ENCODE measurements at places on chromosomes 13 and 19.

DNA sequence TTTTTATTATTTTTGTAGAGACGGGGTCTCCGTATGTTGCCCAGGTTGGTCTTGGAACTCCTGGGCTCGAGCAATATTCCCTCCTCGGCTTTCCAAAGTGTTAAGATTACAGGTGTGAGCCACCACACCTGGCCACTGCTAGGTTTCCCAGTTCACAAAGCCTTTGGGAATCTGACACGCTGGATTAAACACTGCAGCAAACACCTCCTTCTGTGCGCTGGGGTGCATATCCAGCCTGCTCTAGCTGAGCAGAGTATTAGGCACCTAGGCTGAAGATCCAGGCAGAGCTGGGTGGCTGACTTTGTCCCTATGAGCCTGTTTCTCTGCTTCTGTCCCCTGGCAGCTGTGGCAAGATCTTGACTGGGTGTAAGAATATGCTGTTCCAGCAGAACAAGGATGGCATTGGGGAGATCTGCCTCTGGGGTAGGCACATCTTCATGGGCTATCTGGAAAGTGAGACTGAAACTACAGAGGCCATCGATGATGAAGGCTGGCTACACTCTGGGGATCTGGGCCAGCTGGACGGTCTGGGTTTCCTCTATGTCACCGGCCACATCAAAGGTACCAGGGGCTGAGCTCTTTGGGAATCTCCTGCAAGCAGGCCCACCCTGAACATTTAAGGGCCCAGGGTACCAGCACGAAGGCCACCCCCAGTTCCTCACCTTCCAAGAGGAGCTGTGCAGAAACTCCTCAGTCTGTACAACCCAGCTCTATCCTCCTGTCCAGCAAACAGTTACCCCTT lies 49.8 kb downstream of the ACSBG2 start:
- DNase-seq: no peak

GRCh38 chr19:32928806-32929205 lies 43.0 kb downstream of the CEP89 start:
- DNase-seq: no peak

DNA sequence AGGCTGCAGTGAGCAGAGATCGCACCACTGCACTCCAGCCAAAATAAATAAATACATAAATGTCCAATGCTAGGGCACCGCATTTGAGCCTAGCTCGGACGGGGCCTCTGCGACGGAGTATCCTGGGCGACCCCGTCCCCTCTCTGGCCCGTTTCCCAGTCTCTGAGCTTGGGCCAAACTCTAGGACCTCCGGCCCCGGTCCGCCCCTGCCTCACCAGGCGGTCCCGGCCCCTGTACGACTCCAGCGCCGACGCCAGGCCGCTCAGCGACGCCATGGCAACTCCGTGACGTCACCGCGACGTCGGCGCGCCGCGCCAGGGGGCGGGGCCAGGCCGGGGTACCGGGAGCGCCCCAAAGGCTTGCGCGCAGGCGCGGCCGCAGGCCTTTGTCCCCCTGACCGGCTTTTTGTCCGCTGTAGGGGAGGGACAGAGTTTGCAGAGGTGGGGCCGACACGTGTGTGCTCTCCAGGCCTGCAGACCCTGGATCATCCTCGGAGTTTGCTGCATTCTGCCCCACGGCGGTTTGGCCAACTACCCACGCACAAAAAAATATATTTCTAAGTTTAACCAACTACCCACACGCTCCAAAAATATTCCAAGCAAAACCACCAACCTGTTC lies at the start of gene PEX11G:
Gene PEX11G (minus strand): TSS at position 300 of the 618 bp plus-strand sequence. CDS start 25 bp downstream, at position 275.
- DNase-seq: peak; percentile 96

DNA sequence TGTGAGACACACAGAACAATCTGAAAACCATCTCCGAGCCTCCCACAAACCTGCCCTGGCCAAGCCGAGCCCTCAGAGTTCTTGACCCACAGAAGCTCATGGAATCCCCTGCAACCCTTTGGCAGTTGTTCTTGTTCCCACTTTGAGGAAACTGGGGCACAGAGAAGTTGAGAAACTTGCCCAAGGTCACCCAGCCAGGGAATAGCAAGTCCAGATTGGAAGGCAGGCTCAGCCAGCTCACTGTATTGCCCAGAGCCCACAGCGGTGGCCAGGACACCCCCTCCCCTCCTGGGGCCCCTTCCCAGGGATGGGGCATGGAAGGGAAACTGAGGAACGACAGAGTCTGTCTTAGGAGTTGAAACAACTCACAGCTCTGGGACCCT lies 1.8 kb downstream of the ZSWIM4 start:
- DNase-seq: no peak

GRCh38 chr19:7348587-7349230 lies at the start of gene ARHGEF18:
Gene ARHGEF18, plus strand, starts transcription at chr19:7348937. Its CDS starts 13,954 bp downstream, at chr19:7362891.
- peak; percentile 93 for DNase-seq

DNA sequence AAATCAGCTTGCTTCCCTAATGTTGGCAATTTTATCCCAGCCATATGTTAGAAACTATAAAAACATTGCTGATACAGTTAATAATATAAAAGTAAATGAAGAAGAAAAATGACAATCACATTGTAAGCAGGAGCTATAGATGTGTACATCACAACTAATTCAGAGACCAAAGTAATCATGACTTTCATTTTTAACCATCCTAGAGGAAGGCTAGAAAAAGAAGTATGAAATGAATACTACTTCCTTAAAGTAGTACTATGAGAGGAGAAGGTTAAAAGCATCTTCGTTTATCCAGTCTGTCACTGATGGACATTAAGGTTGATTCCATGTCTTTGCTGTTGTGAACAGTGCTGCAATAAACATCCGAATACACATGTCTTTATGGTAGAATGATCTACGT lies 135.5 kb downstream of the IRS2 start:
- no peak for DNase-seq

GRCh38 chr19:18840288-18841267 lies 8.8 kb downstream of the UPF1 start:
- DNase-seq: no peak

- DNase-seq: no peak
Observed at GRCh38 chr13:76489274-76489673, 396.9 kb downstream of the KCTD12 start.

GRCh38 chr13:102311419-102311796 lies 90.4 kb downstream of the FGF14 start:
- DNase-seq: no peak

GRCh38 chr13:36736119-36736726 lies 62.4 kb downstream of the SERTM1 start:
- DNase-seq: peak; percentile 55

DNA sequence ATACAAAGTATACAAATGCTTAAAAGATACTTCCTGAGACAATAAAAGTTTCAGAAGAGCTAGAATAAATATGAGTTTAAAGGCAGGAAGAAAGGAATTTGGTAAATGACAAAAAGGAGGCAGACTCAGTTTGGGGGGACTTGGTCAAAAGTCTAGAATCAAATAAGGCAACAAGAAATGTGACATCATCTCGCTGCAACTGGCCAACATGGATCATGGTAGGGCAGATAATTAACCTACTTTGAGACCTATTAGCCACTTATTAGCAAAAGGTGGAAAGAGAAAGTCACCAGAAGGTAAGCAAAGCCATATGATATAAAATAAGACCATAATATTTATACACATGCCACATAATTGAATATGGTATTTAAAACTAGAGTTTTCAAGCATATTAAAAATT lies 5.3 kb downstream of the USP12 start:
- no peak for DNase-seq

DNA sequence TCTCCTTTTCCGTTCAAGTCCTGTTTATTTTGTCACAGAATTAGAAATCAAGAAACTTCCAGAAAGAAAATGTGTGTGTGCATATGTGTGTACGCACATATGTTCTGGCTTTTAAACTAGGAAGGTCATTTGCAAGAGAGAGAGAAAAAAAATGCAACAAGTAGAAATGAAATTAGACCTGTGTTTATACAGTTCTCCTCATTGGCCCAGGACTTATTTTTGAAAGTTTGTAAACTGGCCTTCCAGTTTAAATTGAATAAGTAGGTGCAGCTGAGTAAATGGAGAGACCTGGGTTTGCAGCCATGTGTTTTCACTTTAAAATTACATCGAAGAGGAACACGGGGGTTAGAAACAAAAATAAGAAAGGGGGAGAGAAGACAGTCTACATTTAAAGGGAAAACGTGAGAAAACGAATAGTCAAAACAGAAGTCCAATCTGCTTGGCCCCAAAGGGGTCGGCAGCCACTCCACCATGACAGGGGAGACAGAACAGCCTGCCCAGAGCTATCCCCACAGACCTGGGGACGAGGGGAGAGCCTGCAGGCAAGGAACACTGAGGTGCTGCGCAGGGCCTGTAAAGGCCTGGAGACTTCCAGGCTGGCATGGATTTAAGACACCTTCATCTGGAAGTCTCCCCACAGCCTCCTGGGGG lies 216.8 kb upstream of the MAB21L1 start:
- no peak for DNase-seq

GRCh38 chr19:51163257-51163656 lies 21.2 kb downstream of the SIGLEC7 start:
- DNase-seq: no peak

DNA sequence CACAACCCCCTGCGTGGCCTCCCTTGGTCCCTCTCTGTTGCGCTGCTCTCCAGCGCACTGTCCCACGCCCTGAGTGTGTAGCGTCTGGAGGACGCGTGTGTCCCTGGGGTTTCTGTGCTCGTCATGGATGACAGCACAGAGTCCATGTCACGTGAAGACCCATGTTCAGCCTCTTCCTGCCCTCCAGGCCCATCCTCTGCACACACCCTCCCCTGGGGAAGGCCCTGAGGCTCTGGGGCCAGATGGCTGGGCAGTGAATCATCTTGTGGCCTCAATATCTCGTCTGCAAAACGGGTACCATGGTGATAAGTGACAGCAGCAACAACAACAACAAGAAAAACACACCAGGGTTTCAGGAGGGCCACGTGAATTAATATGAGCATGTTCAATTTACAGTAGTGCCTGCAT lies 71.5 kb upstream of the ARHGEF7 start:
- no peak for DNase-seq

DNA sequence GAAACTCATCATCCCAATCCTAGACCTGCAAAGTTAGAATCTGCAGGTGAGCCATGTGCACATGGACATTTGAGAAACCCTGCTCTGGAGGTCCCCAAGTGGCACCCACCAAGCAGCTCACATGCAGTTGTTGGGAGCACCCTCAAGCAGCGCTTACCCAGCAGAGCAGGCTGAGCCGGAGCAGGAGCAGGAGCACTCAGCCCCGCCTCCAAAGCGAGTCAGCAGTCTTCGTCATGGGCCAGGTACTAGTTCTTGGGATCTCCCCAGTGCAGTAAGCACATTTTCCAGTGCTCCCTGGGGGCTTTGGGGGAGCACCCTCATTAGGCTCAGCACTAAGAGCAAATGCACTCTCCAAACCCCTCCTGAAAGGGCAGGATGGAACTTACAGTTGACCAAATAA lies 572.7 kb downstream of the IRS2 start:
- DNase-seq: no peak

DNA sequence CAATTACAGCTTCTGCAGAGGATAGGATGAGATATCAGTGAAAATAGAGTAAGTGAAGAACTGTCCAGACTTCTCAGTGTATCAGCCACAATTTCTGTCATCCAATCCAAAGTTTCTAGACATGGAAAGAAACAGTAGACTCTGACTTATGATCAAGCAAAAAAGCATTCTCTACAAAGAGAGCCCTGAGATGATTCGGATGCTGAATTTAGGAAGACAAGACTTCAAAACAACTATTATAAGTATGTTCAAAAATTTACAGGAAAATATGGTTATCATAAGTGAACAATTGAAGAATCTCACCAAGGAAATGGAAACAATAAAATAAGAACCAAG lies 238.2 kb upstream of the IRS2 start:
- no peak for DNase-seq

DNA sequence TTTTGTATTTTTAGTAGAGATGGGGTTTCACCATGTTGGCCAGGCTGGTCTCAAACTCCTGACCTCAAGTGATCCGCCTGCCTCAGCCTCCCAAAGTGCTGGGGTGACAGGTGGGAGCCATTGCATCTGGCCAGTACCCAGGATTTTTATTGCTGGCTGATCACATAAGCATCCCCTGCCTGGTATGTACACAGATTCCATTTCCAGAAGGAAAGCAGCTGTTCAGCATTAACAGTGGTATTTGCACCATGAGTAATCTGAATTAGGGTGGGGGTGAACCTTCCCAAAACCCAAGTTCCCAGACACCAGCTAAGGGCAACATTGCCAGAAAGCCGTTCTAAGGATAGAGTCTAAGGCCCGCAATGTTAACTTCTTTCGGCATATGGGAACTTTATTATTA lies 7.3 kb downstream of the ZNF555 start:
- DNase-seq: no peak

DNA sequence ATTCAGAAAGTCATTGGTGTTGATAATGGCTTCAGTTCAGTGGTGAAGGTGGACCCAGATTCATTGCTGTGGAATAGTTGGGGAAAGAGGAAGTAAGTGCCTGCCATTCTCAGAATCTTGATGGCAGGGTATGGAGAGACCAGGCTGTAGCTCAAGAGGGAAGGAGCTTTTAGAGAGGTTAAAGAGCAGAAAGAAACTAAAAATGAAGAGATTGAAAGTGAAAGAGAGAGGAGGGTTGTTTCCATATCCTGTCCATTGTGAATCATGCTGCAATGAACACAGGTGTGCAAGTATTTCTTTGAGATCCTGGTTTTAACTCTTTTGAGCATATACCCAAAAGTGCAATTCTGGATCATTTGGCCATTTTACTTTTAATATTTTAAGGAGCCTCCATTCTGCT lies 12.5 kb downstream of the GJB6 start:
- no peak for DNase-seq

DNA sequence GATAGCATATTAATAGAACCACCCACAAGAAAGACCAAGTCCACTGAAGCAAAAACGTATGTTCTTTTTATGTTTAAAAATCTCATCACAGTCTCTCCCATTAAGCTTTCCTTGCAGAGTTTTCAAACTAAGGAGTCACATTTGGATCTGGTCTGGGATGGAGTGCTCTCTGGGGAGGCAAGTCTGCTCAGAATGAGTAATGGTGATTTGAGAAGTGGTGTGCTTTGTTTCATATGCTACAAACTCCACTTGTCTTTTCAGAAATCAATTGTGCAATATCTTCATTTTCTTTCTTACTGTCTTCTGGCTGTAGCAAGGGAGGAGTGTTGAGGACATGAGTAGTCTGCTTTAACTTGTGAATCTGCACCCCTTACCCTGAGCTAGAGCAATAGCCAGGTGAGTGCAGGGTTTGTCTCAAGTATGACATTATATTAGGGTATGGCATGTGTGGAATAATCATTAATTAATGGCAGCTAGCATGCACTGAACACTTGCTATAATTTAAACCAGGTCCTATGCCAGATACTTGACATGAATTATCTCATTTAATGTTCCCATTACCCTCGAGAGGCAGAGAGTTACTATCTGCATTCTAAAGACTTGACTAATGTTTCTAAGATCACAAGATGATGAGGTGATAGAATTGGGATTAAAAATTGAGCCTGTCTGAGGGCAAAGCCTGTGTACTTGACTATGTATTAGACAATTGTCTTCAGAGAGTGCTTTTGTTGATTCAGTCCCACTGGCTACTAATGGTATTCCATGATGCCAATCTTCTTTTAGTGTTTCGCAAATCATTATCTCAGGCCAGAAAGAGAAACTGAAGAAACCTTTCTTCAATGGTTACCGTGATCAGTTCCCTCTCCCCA lies 171.8 kb downstream of the GPC6 start:
- no peak for DNase-seq

DNA sequence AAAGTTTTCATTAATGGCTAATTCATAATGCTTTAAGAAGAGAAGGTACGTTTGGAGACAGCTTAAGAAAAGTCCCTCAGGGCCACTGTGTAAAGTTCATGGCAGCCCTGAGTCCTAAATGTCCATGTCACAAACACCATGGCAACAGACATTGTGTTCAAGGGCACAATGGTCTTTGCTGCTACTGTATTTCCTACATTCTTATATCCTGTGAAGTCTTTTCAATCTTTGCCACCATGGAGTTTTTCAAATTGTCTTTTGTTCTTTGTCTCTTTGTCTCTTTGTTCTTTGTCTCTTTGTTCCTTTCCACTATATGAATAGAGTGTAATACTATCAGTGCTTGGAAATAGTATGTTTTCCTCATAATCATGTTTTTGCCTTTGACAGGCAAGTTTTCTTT lies 178.8 kb downstream of the VWA8 start:
- no peak for DNase-seq
